Muscle of back (tissue), 13 donors: ENCODE measurements at places on chromosomes 5 and 9.

GRCh38 chr5:148810823-148811222, 15.6 kb upstream of the ADRB2 start:
- no peak for DNase-seq

- no peak for DNase-seq
These were observed 5.3 kb upstream of the SHOC1 start for GRCh38 chr9:111799915-111800526.

DNA sequence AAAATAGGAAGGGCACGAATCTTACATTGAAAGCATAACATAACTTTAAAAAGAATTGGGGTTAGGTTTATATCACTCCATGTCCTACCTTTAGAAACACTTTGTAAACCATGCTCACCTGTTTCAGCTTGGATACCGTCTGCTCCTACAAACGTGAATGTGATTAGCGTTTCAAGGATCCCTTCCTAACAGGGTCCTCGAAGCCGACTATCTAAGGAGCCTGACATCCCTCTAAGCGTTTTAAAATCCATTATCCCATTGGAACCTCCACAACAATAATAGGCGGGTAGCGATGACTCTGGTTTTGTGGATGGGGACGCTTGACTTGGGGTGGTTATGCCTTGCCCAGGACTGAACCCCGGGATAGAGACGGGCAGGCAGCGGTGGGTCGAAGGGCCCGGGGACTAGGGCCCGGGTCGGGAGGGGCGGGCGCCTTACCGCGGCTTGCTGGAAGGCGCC, 937 bp downstream of the SVEP1 start:
- DNase-seq: no peak

- DNase-seq: no peak
These were observed 129.9 kb upstream of the FER start for GRCh38 chr5:108617467-108618435.

- DNase-seq: no peak
These were observed 4.6 kb downstream of the NMRK1 start for GRCh38 chr9:75083188-75083970.

DNA sequence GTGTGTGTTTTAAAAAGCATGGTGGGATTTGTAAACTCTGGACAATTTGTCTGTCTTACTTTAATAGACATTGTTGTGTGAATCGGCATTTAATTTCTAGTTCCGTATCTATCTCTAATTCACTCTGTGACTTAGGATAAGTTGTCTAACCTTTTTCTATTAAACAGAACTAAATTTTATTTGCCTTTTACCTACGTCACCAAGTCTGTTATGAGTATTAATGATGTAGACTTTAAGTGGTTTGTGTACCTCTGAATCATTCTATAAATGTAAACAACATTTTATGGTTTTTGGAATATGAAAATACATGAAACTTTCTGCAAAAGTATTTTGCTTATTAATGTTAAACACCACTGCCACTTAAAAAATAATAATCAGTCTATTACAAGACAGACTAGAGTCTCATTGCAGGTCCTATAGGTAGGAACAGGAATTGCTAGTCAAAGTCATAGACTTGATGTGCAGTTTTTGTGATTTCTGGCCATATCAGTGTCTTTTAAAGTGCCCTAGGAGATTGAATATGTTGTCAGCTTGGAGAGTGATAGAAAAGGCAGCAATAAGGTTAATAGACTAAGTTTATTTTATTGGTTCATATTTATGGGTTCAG, 5.6 kb downstream of the RBM27 start:
- no peak for DNase-seq

GRCh38 chr9:77449240-77450084, 198.7 kb downstream of the GNA14 start:
- no peak for DNase-seq

GRCh38 chr5:151063142-151063989, 17.5 kb downstream of the TNIP1 start:
- DNase-seq: peak; percentile 66

DNA sequence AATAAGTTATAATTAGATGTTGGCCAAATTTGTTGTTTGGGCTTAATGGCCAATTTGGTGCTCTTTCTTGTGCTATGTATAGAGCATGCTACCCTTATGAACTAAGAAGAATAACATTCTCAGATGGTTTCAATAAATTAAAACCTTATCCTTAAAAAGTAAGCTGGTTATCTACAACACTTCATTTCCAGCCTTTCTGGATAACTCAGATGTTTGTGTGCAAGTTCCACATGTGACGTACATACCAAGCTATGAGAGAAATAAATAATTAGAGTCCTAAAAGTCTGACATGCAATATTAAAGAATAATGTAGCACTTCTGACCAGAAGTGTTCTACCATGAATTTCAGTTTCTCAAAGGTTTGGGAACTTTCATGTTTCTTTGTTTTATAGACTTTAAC, 11.7 kb downstream of the MTREX start:
- DNase-seq: no peak

GRCh38 chr9:83622939-83623678, at the start of gene IDNK:
IDNK (plus strand) TSS chr9:83623143; CDS start chr9:83623172, 29 bp downstream.
- DNase-seq: peak; percentile 94

DNA sequence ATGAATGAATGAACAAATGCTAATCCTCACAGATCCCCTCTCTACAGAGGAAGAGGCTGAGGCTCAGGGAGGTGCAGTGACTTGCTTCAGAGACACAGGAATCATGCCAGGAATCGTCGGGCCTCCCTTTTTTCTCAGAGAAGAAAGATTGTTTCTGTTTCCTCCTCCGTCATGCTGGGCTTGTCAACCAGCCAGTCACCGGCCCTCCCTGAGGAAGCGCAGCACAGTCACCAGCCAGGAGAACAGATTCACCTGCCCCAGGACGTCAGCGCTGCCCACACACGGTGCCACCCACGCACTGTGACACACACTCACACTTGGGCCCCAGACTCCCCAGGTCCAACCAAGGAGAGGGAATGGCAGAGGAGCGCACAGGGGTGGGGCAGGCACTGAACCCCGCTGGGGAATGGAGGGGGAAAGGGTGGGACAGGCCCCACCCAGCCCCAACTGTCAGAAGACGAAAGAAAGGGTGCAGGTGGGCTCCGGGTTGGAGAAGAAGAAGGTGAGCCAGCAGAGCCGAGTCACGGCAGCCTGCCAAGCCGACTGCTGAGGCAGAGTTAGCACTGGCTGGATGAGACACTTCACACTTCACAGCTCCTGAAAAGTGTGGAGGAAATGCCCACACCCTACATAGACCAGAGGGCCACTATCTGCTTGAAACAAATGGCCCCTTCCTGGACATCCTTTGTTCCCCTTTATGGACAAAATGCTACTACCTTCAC, 13.8 kb upstream of the ERGIC1 start:
- no peak for DNase-seq

DNA sequence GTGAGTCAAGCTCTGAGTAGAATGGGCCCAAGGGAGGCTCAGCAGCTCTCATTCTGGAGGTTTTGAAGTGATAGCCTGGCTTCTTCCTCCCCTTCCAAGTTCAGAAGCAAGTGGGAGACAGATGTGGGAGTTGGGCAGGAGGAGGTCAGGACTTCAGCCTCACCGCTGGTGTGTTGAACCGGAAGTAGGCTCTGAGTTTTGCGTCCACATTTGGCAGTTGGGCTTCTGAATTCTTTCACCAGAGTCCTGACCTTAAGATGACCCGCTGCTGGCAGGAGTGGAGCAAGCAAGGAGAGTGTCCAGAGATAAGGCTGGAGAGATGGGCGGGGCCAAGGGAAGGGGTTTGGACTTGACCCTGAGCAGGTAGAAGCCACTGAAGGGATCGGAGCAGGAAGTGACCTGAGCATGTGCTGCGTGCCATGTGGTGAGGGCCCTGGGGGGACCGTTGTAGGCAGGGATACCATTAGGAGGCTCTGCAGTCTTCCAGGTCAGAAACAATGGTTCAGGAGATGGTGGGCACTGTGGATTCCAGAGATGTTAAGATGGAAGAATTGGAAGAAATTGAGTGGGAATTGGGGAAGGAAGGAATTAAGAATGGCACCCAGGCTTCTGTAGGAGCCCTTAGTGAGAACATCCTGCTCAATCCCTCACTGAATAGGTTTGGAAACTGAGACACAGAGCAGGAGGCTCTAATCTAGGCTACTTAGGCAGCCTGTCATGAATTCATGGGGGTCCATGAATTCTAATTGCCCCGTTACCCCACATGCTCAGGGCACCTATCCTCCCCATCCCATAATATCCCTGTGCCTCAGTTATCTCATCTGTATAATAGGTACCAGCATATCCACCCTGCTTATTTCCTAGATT, 25.9 kb downstream of the GALNT12 start:
- no peak for DNase-seq

DNA sequence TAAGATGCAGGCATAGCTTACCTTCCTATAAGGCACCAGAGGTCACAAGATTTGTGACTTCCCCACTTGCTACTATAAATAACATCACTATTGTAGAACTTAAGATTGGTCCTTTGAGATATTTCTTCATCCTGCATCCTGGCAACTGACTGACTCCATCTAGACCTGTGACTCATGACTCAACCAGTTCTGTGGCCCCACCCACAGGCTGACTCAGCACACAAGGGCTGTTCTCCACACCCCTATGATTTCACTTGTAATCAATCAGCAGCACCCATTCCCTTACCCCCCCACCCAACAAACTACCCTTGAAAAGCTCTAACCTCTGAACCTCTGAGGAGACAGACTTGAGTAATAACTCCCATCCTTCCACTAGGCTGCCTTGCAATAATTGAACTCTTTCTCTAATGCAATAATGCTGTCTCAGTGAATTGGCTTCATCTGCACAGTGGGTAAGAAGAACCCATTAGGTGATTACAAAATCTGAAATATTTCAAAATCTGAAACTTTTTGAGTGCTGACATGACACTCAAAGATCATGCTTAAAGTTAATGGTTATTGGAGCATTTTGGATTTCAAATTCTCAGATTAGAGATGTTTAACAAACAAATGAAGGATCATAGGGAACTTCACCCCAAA, 296.7 kb downstream of the ARL15 start:
- no peak for DNase-seq
